ENCODE measurements at places on chromosomes 12 and 14. TPM values are rescaled to one million over a fixed set of nuclear protein-coding genes. Genes with fewer than 3 reads are reported as not detected.

DNA sequence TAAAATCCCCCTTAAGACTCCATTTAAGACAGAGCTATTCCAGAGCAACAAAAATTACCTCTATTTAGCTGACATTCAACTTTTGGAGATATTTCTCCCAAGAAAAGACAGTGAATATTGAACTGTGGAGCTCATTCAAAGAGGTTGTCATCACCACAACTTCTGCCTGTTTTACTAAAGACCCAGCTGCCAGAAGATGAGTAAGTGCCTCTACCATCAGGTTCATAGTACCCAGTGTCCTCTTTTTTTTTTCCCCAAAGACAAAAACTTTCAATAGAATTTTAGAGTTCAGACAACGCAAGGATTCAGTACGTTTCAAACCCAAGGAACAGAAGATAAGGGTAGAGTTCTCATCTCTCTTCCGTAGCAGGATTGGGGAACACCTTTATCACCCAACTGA is 461.3 kb downstream of the BCAT1 start:
- DNase-seq, result no peak

HAL gene
- total RNA-seq, result 5.9 TPM

BEGAIN gene
- total RNA-seq, result not detected

GRCh38 chr12:124867401-124867930 is 3.8 kb upstream of the SCARB1 start:
- no peak for DNase-seq

- DNase-seq, result no peak
These were observed 56.6 kb upstream of the SLC6A15 start for GRCh38 chr12:84969226-84969625.

SOCS4 gene
- 23.6 TPM for total RNA-seq

DNA sequence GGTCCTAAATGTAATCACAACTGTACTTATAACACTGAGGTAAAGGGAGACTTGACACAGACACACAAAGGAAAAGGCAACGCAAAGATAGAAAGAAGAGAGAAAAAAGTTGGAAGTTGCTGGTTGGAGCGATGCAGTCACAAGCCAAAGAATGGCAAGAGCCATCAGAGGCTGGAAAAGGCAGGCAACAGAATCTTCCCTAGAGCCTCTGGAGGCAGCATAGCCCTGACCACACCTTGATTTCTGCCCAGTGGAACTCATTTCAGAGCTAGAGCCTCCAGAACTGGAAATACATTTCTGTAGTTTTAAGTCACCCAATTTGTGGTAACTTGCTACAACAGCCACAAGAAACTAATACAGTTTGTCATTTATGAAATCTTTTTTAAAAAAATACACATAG is 89.2 kb downstream of the PUS7L start:
- no peak for DNase-seq

All from B cell (primary cell).